ENCODE measurements at places on chromosomes 12 and 14.

GRCh38 chr12:121717041-121717699 is 4.6 kb downstream of the TMEM120B start:
- peak; percentile 20 for DNase-seq

DNA sequence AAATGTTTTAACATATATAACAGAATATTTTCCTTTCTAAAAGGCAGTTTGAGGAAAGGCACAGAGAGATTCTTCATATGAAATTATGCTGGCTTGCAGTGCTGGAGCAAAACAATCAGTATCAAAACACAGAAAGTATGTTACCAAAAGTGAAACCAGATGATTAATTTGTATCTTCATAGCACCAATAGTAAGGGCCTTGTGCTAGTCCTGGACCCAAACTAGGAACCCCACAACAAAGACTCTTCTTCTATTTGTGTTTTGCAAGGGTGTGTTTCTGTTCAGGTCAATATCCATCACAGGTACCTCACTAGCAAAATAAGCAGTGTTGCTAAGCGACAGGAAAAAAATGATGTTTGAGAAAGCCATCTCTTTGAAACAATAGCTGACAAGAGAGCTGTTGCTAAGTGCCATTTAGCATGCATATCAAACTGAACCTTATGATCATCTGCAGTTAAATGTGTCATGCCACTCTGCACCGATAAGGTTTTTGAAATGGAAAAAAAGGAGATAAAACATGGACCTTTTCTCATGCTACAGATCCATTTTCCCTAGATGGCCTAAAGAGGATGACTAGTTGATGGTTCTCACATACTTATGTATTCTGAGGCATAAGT is 196.2 kb upstream of the ALG10 start:
- no peak for DNase-seq

GRCh38 chr12:111503116-111503515 is 96.0 kb downstream of the ATXN2 start:
- DNase-seq: no peak

- DNase-seq: no peak
These were observed 26.0 kb upstream of the GLIPR1L2 start for GRCh38 chr12:75364919-75365318.

GRCh38 chr12:118183711-118184110 is 47.8 kb downstream of the PEBP1 start:
- no peak for DNase-seq

DNA sequence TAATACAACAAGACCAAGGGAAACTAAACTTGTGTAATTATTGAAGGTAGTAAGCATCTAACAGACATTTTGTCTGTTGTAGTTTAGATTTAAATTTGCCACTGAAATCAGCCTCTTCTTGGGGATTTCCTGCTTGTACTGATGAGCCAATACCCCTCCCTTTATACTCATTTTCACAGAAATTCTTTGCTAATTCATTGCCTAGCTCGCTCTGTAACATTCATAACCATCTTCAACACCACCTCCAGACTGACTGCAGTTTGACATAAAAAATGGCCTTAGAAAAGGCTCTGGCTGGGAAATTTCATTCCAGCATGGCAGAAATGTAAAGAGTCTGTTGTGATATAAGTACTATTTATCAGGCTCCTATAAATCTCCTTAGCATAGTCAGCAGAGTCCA is 109.7 kb upstream of the FLRT2 start:
- DNase-seq: no peak

- DNase-seq: no peak
These were observed 13.1 kb upstream of the MMP17 start for GRCh38 chr12:131815131-131815530.

DNA sequence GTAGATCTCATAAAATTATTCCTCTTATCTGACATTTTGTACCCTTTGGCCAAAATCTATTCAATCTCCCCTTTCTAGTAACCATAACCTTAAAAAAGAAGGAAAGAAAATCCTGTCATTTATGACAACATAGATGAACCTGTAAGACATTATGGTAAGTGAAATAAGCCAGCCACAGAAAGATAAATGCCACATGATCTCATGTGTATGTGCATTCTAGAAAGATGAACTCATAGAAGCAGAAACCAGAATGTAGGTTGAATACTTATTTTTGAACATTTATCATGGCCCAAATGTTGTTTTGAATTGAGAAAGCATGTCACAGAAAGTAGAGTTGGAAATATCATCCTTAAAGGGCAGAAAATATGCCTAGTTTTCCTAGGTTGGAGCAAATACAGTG is 1053.6 kb downstream of the SLC6A15 start:
- DNase-seq: no peak

- DNase-seq: no peak
These were observed 55.1 kb downstream of the PRIMA1 start for GRCh38 chr14:93733231-93733630.

GRCh38 chr14:89430391-89431236 is 13.6 kb upstream of the FOXN3 start:
- peak; percentile 69 for DNase-seq

- no peak for DNase-seq
These were observed 16.4 kb downstream of the HDAC7 start for GRCh38 chr12:47803191-47803875.

- DNase-seq: no peak
These were observed 11.4 kb downstream of the TMEM121 start for GRCh38 chr14:105537580-105538474.

DNA sequence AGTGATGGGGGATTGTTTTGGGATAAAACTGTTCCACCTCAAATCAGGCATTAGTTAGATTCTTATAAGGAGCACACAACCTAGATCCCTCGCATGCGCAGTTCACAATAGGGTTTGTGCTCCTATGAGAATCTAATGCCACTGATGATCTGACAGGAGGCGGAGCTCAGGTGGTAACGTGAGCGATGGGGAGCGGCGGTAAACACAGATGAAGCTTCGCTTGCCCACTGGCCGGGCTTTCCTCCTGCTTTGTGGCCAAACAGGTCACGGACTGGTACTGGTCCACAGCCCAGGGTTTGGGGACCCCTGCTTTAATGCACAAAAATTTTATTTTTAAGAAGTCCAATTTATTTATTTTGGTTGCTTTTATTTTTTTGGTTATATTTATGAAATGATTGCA is 238.8 kb downstream of the AACS start:
- DNase-seq: no peak

- DNase-seq: no peak
These were observed 85.8 kb downstream of the KIAA0586 start for GRCh38 chr14:58513272-58513671.

- DNase-seq: no peak
These were observed 52.2 kb upstream of the SRP54 start for GRCh38 chr14:34930591-34931091.

GRCh38 chr14:23621204-23621931 is 14.8 kb upstream of the DHRS2 start:
- DNase-seq: no peak

DNA sequence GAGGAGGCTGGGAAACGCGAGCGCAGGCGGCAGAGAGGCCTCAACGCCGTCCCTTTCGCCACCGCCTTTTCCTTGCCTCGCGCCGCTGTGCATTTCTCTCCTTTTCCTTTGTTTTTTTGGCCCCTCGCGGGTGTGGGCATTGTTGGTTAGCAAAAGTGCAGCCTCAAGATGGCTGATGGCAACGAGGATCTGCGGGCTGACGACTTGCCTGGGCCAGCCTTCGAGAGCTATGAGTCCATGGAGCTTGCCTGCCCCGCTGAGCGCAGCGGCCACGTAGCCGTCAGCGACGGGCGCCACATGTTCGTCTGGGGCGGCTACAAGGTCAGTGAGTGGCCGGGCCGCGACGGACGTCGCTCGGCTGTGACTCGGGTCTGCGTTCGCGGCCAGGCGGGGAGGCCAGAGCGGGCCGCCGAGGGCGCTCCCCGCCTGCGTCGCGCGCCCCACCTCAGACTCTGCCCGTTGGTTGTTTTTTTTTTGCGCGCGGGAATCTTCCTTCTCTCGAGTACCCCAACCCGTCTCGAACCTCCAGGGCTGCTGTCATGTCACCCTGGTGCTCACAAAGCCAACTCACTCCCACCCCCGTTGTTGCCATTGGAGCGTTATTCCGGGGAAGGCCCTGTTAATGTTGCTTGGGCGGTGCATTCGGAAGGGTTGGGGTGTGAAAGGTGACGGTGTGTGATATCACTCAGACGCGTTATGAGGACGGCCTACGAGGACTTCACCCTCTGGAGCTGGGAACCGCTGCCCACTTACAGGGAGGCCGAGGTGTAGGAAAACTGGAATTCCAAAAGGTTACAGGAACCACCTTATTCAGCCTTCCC is 558 bp downstream of the KLHDC2 start:
- peak; percentile 13 for DNase-seq

GRCh38 chr12:125203145-125203765 is 138.0 kb downstream of the AACS start:
- DNase-seq: peak; percentile 4

DNA sequence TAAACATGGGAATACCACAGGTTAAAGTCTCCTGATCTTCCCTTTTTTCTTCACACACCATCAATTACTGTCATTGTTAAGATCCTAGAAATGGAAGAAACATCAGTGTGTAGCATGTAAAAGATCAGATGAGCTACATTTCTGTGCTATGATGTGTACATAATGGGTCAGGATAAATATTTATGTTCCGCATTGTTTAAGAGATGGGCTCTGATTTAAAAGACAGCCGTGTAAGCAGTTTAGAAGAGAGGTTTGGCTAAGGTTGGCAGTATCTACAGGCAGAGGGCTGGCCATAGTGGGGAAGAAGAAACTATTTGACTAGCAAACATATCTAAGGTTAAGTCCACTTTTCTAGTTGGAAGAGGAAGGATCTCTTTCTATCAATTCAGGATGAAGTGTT is 49.4 kb downstream of the LRRC9 start:
- no peak for DNase-seq

DNA sequence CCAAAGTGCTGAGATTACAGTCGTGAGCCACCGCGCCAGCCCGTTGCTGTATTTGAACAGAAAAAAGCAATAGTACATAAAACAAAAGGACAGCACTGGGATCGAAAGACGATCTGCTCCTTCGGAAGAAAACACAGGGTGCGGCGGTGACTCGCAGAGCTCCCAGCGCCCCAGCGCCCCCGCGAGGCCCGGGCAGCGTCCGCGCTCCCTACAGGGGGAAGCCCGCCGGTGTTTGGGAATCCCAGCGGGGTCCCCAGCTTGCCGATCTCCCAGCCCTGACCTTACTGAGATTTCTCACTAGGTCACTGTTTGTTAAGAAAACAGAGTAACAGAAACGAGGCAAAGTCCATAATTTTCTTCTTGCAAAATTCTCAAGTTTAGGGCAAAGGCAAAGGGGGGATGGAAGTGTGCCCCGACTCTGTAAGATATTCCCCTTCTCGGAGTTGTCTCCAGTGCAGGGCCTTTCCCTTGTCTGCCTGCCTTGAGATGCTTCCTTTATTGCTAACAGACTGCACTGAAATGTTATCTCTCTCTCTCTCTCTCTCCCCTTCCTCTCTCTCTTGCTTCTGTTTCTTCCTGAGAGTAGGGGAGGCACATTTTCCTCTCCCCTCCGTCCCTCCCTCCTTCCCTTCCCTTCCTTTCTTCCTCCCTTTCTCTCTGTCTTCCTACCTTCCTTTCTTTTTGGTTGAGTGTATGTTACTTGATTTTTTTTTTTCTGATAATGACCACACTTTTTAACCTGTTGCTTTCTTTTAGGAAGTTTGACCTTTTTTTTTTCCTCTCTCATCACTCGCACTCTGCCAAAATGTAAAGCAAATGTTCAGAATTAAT is 91.9 kb downstream of the TMEM30B start:
- no peak for DNase-seq

DNA sequence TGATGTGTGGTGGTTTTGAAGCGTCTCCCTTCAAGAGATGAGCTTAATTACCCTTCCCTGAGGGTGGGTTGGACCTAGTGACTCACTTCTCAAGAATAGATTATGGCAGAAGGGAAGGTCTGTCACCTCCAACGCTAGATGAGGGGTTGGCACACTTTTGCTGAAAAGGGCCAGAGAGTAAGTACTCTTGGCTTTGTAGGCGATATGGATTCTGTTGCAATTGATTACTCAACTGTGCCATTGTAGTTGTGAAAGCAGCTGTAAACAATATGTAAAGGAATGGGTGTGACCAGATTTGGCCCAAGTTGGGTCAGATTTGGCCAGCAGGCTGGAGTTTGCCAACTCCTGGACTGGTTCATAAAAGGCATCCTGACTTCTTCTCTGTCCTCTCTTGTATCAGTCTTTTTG is 53.3 kb downstream of the SMIM41 start:
- DNase-seq: no peak

DNA sequence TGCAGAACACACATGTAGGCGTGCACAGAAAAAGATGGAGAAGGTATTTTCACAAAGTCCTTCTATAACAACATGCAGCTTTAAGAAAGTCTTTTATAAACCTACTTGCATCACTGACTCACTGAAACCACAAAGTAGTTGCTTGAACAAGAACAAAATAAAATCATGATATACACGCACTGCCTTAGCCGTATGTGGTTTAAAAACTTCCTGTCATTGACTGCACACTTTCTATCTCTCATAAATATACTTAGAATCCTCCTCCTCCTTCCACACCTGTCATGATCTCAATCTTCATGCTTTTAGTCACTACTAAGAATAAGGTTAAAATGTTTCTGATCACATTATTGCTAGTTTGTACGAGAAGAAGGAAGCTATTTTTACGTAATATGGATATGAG is 31.8 kb upstream of the RAD51AP1 start:
- DNase-seq: no peak

DNA sequence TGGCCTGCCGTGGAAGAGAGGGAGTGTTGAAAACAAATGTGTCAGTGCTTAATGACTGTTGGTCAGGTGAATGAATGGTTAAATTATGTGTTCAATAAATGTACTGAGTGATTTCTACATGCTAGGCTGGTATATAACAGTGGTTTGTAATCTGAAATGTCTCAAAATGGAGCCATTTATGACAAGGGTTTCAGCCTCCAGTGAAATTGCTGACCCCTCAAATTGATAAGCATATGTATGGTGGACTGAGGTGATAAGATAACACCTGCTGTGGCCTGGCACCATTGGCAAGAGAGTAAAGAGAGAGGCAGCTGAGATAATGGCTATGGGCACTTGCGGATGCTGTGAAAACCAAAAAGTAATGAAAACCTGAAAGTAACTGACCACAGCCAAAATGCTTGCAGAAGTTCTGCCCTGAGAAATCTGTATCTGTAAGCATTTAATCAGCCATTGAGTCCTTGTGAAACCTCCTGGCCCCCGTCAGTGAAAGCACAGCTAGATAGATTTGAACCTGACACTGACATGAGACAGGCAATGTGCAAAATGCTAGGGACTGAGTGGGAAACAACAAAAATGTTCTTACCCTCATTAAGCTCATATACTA is 1.4 kb upstream of the BCAT1 start:
- no peak for DNase-seq

Data from RCC 7860 (cell line).